A673 (cell line): ENCODE measurements at places on chromosomes 16 and 17.

- no peak for DNase-seq
Measured at GRCh38 chr17:62139141-62139540, 74.1 kb upstream of the MED13 start.

GRCh38 chr16:67283826-67284555 lies 4.7 kb downstream of the PLEKHG4 start:
- DNase-seq = no peak

GRCh38 chr17:17872547-17873345 lies 36.0 kb upstream of the SREBF1 start:
- no peak for DNase-seq

GRCh38 chr16:68592466-68593337 lies 52.4 kb upstream of the CDH3 start:
- DNase-seq = peak; percentile 24

- DNase-seq = no peak
Measured at GRCh38 chr17:17093764-17094163, 51.5 kb downstream of the MPRIP start.

- DNase-seq = no peak
Measured at GRCh38 chr17:36212272-36212605, 1.4 kb downstream of the CCL4L2 start.

DNA sequence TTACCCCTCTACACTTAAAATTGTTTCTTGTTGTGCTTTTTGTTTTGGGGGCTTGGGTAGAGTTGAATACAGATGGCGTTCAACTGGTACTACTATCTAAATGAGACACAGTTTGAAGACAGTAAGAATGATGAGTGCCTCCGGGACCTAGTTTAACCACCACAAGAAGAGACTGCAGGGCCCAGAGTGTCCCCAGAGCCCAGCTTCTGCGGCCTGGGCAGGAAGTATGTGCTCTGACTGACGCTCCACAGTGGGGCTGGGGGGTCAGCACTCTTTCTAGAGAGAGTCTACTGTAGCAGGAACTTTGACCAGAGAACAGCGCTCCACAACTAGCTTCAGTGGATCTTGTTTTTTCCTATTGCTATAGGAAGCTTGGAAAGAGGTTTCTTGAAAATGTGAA lies 174.0 kb downstream of the VPS53 start:
- no peak for DNase-seq

GRCh38 chr17:61140081-61140786 lies 259.4 kb upstream of the TBX2 start:
- no peak for DNase-seq

- DNase-seq = peak; percentile 93
Measured at GRCh38 chr17:8409966-8410882, 12.6 kb upstream of the RNF222 start.

GRCh38 chr16:17343028-17343427 lies 127.7 kb downstream of the XYLT1 start:
- DNase-seq = no peak

GRCh38 chr17:57187391-57187790 lies 68.9 kb upstream of the MSI2 start:
- DNase-seq = no peak

DNA sequence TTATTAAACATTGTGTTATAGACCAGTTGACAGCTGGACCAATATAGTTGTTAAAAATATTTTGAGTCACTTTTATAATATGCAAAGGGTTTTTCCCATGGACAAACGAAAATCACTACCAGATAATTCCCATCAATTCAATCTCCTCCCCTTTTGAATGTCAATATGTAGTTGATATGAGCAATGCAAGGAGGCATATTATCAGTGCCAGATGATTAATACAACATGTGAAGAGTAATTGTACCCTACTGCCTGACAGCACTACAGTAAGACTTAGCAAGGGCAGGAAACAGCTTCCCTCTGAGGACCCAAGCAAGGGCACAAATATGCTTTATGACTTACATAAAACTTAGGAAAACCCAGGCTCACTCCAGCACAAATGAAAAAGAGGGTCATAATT lies 17.3 kb downstream of the KANSL1 start:
- DNase-seq = no peak

- no peak for DNase-seq
Measured at GRCh38 chr17:13770702-13771101, 169.0 kb upstream of the HS3ST3A1 start.

- DNase-seq = no peak
Measured at GRCh38 chr17:38352245-38353085, 821 bp downstream of the SOCS7 start.

GRCh38 chr17:64998436-64999190 lies 57.9 kb downstream of the GNA13 start:
- no peak for DNase-seq

DNA sequence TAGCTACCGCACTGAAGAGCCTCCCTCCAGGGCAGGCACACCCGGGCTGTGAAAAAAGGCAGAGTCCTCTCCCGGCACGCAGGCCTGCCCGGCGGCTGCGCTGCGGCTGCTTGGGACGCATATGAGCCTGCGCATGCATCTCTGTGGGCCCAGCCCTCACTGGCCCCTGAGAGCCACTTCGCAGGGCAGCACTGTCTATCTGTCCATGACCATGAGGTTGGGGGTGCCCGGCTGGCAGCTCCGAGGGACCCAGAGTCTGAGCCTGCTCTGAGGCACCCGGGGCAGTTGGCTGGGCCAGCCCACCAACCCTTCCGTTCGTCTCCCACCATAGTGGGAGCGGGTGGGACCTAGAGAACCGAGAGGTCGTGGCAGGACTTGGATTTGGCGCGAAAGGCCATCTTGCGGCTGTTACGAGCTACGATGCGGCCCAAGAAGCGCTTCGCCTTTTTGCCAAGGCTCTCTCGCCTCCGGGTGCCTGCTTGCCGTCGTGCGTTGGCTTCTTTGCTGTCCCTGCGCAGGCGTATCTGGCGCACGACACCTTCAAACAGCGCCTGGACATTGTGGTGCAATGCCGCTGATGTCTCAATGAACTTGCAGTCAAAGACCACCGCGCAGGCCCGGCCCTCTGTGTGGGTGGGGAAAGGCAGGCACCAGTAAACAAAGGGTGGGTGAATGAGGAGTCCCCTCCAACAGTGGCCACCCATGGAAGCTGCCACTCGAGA lies 3.2 kb upstream of the CDH16 start:
- no peak for DNase-seq

DNA sequence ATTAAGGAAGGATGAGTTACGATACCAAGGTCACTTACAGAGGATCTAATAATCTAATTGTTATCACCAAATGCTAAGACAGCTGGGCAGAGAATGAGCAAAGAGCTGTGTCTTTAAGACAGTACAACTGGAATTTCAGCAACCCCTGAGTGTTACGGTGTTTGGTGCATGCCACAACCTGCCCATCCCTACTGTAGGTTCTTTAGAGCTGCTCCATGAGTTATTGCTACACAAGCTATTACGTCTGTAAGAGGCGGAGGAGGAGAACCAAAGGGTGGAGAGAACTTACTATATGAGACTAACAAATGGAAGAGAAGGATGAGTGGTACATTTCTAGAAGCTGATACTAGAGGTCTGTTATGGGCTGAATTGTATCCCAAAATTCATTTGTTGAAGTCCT lies 14.2 kb upstream of the C17orf78 start:
- no peak for DNase-seq

DNA sequence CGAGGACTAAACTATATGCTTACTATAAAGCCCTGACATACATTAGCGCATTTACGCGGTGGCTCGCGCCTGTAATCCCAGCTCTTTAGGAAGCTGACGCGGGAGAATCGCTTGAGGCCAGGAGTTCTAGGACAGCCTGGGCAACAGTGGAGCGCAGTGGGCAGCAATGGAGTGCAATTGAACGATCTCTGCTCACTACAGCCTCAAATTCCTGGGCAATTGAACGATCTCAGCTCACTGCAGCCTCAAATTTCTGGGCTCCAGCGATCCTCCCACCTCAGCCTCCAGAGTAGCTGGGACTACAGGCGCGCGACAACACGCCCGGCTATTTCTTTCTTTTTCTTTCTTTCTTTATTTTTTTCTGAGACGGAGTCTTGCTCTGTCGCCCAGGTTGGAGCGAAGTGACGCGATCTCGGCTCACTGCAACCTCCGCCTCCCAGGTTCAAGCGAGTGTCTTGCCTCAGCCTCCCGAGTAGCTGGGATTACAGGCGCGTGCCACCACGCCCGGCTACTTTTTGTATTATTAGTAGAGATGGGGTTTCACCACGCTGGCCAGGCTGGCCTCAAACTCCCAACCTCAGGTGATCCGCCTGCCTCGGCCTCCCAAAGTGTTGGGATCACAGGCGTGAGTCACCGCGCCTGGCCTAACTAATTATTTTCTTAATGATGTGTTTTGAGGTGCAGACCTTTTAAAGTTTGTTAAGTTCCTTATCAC lies 506 bp upstream of the COG7 start:
- no peak for DNase-seq

DNA sequence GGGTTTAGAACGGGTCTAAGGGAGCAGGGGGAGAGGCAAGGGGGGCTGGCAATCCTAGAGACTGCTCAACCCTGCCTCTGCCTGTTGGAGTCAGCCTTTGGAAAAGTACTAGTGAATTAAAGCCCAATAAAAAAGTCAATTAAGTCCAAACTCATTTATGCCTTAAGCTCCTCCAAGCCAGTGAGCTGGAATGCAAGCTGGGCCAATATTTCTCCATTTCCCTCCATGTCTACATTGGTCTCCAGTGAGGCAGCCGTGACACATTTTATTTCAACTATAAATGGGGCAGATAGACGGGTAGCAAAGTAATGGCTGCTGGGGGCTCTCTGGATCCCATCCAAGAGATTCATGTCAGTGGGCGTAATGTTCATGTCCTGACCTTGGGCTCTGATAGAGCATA lies 144.0 kb downstream of the SPACA3 start:
- no peak for DNase-seq

DNA sequence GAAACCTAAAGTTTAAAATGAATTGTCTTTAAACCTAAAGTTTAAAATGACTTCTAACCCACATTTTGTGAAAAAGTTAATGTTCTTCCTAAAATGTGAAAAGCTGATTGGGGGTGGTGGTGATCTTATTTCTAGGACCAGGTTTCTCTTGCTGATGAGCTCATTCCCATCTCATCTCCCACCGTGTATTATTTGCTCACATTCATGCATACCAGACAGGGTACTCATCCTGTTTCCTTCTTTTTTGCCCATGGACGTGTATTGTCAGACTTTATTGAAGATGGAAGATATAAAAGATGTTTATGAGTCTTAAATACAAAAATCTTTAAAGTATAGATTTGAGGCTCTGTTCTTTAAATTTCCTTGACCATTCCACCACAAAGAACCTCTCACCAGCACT lies 70.1 kb upstream of the MPHOSPH6 start:
- DNase-seq = no peak

DNA sequence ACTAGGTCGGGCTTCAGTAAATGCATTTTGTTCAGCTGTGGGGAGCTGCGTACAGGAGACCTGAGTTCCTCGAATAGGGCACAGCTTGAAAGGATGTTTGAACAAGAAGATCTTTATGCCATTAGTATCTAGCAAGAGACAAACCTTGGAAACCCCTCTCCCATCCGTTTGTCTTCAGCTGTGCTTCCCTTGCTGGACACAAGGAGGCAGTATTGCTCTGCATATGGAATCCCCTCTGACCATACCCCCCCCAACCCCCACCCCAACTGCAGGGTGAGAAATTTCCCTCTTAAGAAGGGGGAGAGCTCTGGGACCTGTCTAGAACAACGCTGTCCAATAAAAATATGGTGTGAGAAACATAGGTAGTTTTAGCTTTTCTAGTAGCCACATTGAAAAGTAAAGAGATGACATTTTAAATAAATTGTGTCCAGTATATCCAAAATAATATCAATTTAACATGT lies 1.6 kb downstream of the MRM1 start:
- DNase-seq = peak; percentile 70

DNA sequence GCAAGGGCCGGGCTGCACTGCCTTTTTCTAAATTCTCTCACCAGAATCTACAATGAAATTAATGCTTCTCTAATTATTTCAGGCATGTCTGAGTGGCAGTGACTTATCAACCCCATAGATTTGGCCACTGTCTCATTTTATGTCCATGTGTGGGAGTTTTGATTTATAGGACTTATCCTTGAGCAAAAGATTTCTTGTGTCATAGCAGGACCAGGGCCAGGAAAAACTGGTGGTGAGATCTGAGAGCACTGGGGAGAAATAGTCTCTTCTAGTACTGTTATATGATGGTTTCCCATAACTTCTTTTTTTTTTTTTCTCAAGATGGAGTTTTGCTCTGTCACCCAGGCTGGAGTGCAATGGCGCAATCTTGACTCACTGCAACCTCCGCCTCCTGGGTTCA lies 1.5 kb upstream of the KRT23 start:
- DNase-seq = no peak

DNA sequence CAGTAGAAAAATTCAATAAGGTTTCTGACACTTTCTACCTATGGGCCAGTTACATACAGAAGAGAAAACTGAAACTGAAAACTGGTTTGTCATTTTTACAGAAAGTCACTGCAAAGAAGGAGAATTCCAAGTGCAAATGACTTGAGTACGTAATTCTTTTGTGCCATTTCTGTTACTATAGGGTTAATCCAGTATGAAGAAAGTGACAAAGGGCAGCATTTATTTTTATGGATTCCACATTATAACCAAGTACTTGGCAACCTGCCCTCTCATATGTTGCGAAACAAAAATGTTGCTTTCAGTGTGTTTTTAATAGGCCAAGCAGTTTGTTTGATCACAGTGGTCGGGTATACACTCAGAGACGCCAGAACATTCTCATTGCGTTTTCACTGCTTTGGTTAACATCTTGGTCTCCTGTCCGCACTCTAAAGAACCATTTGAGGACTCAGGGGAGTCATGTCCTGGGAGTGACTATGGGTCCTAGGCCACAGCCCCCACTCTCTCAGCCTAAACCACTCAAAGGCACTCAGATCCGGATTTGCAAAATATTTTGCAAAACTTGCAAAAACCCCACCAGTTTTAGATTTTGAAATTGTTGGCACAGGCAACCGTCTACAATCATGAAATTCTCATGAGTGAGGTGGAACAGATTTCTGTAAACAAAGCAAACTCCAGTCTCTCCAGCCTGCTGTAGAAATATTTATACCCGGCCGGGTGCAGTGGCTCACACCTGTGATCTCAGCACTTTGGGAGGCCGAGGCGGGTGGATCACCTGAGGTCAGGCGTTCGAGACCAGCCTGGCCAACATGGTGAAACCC lies 15.4 kb upstream of the HELZ start:
- DNase-seq = peak; percentile 83

GRCh38 chr17:49630113-49630900 lies 47.6 kb downstream of the SPOP start:
- no peak for DNase-seq

DNA sequence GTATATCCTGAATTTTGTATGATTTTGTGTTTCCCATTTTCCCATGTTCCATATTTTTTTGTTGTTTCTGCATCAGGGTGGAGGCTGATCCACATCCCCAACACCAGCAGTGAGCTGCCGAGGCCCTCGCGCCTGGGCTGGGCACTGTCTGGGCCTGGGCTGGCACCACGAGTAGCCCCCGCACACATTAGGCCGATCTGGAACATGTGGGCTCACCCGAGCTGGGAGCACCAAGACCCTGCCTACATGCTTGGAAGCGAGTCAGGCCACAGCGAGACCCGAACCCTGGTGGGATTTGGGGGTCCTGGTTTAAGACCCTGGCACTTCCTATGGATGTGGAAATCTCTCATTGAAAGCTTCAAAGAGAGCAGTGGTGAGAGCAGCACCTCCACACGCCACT lies 8.5 kb downstream of the KCTD5 start:
- DNase-seq = no peak
